ENCODE measurements at places on chromosomes 7 and 10. TPM values are rescaled to one million over a fixed set of nuclear protein-coding genes. Genes with fewer than 3 reads are reported as not detected.

DNA sequence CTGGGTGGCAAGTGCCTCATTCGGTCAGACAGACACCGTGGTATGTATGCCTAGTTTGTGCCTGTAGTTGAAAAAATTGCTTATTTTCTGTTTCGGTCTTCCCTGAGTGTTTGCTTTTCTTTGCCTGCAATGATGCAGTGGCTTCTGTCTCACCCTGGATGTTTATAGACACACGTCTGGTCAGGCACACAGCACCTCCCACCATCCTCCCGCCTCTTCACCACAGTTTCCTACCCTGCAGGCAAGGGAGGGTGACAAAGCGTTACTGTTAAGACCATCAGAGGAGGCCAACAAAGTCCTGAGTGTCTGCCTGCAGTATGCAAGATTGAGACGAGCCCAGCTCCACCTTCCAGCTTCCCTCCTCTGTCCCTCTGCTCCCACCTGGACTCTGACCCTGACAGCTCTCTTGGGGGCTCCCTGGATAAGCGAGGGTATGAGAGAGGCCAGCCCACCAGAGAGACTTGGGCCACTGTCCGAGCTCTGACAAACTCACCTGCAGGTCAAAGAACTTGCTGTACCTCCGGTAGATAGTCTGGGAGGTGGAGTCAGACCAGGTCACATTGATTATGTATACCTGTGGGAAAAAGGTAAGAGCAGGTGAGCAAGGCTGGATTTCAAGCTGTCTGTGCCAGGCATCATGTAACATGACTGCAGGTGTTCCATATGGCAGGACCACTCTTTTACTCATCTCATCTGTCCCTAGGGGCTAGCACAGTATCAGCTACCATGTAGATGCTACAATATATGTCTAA, 54.4 kb downstream of the SH3PXD2A start:
- no peaks in the 10 kb centered on the region for H3K27me3 ChIP-seq
- no peaks in the 10 kb centered on the region for H3K36me3 ChIP-seq
- no peak overlapping the region for H3K4me3 ChIP-seq
- no peak overlapping the region for H3K27ac ChIP-seq

GRCh38 chr10:118028619-118029018, 18.1 kb downstream of the RAB11FIP2 start:
- no peak overlapping the region for H3K4me3 ChIP-seq
- no peaks in the 10 kb centered on the region for H3K4me1 ChIP-seq
- H3K27ac ChIP-seq: no peak overlapping the region
- H3K27me3 ChIP-seq: no peaks in the 10 kb centered on the region
- no peak for DNase-seq

DNA sequence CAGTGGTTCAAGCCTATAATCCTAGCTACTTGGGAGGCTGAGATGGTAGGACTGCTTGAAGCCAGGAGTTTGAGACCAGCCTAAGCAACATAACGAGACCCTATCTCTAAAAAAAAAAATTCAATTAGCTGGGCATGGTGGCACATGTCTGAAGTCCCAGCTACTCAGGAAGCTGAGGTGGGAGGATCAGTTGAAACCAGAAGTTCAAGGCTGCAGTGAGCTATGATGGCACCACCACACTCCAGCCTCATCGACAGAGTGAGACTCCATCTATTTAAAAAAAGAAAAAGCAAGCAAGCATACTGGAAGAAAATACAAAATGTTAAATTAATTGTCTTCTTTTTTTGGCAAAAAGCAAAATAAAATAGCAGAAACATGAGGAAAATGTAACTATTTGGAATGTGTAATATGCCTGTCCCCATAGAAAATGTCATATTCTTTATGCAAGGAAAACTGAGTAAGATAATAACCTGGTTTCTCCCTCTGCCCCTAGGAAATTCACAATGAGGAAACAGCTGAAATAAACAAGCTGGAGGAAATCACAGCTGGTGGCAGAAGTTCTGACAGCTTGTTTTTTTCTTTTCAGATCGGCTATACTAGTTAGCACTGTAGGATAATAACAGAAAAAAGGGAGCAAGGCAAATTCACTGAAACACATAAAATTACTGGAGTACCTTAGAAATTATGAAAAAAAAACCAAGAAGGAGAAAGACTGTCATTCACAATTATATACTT, 48.5 kb downstream of the HERPUD2 start:
- DNase-seq: no peak
- no peak overlapping the region for H3K4me3 ChIP-seq

GRCh38 chr10:93346108-93346507, 136.0 kb downstream of the MYOF start:
- no peaks in the 10 kb centered on the region for H3K4me1 ChIP-seq
- peaks cover 87% of the 10 kb centered on the region for H3K36me3 ChIP-seq
- DNase-seq: no peak
- H3K27me3 ChIP-seq: no peaks in the 10 kb centered on the region
- H3K4me3 ChIP-seq: no peak overlapping the region

GRCh38 chr10:47402641-47403301, 18.7 kb upstream of the ZNF488 start:
- H3K4me1 ChIP-seq: peaks cover 11% of the 10 kb centered on the region
- H3K4me3 ChIP-seq: no peak overlapping the region
- H3K27me3 ChIP-seq: no peaks in the 10 kb centered on the region
- no peak for DNase-seq
- H3K27ac ChIP-seq: no peak overlapping the region
- H3K36me3 ChIP-seq: no peaks in the 10 kb centered on the region

DNA sequence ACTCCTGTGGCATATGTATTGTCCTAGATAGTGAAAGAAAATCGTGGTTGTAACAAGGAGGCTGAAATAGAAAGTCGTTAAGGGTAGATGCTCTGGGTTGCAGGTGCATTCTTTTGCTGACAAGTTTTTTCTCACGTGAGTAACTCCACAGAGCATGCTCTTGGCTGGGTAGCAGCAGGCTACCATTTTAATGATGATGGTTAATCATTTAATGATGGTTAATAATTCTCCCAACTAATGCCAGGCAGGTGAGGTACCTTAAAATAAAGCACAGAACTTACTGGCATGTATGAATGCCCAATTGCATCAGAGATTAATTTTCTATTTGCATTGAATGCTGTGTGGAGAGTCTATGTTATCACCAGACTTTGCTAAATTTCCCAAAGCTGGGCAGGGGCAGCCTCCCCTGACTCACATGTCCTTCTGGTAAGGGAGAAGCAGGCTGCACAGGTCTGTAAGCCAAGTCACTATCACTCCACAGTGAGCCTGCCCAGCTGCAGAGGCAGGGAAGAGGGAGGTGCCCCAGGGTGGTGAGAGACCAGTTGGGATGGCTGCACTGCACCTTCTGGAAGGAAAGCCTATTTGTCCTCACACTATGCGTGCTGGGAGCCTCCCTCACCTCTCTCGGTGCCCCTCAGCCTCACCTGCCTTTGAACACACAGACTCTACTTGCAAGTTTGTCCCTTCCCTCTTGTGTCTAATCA, 287.0 kb upstream of the IGFBP3 start:
- no peaks in the 10 kb centered on the region for H3K36me3 ChIP-seq
- no peaks in the 10 kb centered on the region for H3K27me3 ChIP-seq
- H3K27ac ChIP-seq: no peak overlapping the region
- no peak for DNase-seq

STRIP2 gene
- 1.3 TPM for total RNA-seq

MKI67 gene
- 2.1 TPM for total RNA-seq

CLCN1 gene
- total RNA-seq: not detected

GOLGA7B gene
- 0.98 TPM for total RNA-seq

ACHE gene
- 2.9 TPM for total RNA-seq

All from upper lobe of right lung (tissue), 1 donor.